T-cell (primary cell): ENCODE measurements at places on chromosomes 4 and X.

DNA sequence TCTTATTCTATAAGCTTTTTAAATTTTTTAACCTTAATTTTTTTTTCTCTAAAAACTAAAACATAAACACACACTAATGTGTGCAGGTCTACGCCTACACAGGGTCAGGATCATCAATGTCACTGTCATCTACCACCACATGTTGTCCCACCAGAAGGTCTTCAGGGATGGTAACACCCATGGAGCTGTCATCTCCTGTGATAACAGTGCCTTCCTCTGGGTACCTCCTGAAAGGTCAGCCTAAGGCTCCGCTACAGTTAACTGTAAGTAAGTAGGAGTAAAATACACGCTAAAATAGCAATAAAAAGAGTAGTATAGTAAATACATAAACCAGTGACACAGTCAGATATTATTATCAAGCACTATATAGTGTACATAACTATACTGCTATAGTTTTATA, 45.9 kb upstream of the GPRIN3 start:
- DNase-seq, result no peak

- no peak for DNase-seq
Observed at GRCh38 chrX:14003876-14004425, 25.7 kb downstream of the GEMIN8 start.

GRCh38 chrX:148914783-148915182, 414.4 kb downstream of the AFF2 start:
- DNase-seq, result no peak

- DNase-seq, result no peak
Observed at GRCh38 chr4:17758485-17758884, 22.9 kb downstream of the FAM184B start.

DNA sequence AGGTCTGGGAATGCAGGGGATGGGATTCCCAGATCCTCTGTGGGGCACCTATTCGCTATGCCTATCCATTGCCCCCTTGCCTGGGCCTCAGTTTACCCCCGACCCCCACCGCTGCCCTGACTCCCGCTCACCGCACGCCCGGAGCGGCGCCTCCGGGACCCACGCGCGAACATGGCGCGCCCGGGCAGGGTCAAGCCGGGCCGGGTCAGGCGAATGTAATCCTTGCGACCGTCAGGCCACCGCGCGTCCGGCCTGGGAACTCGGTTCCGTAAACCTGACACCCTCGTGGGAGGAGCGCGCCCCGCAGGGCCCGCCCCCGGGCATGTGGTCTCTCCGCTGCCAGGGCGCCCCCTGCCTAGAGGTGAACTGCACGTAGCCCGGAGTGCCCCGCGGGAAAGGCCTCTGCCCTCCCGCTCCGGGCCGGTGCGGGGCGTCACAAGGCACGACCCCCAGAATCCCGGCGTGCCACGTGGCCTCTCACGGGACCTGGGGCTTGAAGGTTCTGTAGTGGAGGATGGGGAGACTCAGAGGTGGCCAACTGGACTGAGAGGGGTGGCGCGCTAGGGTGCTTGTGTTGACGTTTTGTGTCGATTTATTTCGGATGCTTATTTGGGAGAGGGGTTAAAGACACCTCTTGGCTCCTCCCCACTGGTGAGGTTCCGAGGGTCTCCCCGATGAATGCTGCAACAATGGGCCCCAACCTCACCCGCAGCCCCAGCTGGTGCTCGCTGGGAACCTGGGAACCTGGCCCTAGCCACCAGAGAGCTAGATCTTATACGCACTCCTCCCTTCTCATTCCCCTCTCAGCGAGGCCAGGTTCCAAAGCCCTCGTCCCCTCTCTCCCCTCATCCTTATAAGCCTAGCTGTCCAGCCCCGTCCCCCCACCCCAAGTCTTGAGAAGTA, at the start of gene PRICKLE3:
PRICKLE3 (minus strand) TSS at position 249 of the 903 bp plus-strand sequence; CDS start at position 173, 76 bp downstream.
- DNase-seq, result peak; percentile 53

DNA sequence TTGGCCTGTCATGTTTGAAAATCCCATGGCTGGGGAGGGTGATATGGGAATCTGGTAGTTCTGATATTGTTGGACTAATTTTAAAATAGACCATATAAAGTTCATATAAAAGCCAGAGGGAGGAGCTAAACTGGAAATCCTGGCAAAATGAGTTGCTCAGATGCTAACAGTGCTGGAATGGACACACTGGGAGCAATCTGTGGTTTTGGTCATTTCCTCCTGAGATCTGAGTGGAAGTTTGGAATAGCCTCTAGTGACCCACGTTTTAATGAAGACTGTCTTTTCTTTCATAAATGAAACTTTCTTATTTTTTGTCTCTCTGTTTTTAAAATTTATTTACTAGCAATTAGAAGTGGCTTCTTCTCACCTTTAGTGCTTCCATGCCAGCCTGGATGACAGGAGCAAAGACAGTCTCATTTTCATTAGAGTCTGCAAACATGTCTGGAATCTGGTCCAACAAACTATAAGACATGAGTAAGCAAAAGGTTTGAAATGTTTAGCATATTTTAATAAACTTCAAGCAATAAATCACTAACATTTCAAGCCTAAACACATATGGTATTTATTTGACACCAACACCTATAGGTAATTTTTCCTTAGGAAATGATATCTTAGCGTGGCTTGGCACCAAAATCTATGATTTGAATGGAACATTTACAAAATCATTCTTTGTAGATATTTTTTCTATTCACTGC, 66.6 kb downstream of the METTL14 start:
- DNase-seq, result no peak

DNA sequence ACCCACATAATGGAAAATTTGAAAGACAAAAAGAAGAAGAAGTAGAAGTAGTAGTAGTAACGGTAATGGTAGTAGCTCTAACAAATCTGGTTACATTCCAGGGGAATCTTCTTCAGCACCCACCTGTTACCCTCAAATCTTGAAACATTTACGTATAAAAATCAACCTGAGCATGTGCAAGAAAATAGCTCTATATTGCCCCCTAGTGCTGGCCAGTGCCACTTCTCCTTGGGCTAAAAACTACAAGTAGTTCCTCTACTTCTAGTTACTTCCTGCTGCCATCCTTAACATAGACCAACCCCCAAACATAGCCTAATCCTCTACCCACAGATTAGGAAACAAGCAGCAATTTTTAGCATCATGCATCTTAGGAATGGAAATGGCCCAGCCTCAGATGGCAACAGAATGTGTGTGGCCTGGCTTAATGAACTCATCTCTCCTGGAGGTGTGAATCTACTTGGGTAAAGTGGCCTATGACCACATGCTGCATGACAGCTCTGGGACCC, 3.1 kb downstream of the PDGFC start:
- no peak for DNase-seq

- no peak for DNase-seq
Observed at GRCh38 chr4:155954939-155955338, 1.3 kb upstream of the CTSO start.

- no peak for DNase-seq
Observed at GRCh38 chr4:152094970-152095700, 334.3 kb upstream of the GATB start.

DNA sequence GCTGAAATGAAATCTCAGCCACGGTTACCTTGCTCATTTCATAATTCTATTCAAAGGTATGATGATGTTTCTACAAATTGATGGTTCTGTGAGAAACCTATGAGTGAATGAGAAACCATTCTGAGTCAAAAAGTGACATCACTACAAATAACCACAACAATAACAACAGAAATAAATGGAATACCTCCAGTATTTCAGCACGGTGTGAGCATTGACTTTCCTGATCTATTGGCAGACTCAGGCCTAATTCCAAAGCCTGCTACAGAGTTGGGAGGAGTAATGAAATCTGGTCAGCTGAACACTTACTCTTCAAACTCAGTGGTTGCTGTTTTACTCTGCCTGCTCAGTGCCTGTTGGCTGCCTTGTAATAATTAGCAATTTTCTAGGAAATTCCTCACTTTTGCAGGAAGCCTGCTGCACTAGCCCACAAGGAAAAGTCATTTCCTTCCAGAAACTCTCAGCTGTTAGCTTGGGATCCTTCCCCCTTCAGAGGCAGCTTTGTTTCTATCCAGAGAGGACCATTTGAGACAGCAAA, 18.8 kb upstream of the SYNPO2 start:
- no peak for DNase-seq

- DNase-seq, result no peak
Observed at GRCh38 chr4:153564630-153565525, 98.7 kb downstream of the TMEM131L start.

DNA sequence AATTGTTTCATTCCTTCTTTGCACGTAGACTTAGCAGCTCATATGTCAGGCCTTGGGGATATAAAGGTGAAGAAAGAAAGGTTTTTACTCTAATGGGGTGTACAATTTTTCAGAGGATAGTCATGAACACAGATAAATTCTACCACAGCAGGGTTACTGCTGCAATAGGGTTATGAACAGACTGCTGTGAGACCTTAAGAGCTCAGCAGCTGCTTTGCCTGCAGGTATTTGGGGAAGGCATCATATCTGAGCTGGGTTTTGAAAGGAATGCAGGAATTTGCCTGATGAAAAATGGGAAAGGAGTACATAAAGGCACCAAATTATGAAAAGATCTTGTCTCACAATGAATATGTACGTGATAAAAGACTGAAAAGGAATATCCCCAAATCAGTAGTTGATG, 128.9 kb downstream of the CEP135 start:
- no peak for DNase-seq

DNA sequence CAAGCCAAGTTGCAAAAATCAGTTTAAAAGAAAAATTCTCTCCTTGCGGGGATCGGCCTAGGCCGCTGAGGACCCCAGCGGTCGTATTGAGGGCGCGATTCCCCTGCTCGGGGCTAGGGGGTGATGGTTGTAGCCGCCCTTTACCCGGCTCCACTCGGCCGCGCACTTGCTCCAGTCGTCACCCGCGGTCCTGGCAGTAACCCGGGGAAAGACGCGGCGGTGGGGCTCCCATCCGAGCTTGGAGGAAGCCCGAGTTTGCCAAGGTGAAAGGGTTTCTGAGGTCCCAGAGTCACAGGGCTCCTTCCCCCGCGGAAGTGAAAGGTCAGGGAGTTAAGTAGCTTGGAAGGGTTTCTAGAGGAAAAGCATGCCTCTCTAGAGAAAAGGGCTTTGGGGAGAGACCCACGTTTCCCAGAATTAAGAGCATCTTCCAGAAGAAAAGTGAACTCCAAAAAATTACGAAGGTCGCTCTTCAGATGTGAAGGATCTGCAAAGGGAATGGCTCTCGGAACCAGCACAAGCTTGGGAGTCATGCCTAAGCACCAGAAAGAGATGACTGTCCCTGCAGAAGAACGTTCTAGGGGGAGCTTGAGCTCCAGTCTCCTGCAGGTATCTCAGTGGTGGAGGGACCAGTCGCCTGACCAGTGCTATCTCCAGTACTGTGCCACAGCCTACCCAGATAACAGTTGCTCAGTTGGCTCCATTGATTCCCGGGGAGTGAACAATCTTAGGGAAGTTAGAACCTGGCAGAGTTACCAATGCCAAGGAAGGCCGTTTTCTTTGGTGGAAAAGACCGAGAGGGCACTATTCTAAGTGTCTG, 875 bp downstream of the LAP3 start:
- no peak for DNase-seq

DNA sequence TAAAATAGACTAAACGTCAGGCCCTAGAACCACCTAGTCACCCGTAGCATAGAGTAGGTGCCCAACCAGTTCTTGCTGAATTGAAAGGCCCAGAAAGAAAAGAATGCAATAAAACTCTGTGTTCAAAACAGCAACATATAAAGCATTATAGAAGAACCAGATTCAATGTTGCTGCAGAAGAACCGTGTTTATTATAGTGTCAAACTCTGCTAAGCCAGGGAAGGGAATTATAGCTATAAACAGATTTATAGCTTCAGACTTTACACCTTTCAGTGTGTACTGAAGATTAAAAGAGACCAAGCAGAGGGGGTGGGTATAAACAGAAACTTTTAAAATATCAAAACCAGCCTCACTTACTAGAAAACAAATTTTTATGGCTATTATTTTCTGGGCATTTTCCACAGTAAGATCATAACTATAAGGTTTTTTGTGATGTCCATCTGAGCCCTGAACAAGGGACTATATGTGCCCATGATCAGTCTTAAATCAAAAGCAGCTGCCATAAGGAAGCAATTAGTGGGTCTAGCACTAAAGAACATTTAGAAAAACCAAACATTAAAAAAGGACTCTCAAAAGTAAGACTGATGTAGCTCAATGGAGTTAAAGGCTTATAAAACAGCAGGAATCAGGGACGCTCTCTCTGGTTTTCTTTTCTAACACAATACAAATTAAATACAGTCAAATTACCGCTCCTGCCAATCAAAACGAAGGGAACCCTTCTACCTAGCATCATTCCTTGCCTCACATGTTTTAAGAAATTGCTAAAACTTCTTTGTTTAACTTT, 219.7 kb upstream of the ETNPPL start:
- DNase-seq, result no peak

DNA sequence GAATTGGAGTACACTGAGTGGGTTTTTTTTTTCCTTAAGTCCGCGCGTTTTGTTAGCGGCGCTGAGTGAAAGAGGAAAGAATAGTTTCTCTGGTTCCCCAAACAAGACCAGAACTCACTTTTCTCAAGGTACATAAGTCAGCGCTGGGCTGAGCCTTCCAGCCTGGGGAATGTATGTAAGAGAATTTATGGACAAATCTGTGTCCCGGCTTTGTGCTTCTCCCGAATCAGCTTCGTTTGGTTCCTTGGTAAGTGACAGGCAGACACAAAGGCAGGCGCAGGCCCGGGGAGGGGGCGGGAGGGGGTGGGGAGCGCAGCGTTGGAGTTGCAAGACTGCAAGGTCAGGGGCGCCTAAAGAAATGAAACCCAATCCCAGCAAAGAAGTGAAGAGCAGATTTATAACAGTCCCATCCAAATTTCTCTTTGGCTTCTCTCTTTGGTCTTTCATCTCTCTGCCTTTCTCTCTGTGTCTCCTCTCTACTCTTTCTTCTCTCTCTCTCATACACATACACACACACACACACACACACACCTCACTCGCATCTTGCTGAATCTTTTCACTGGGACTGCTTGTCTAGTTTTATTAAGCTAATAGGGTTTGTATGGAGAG, 981 bp downstream of the TET2 start:
- no peak for DNase-seq

DNA sequence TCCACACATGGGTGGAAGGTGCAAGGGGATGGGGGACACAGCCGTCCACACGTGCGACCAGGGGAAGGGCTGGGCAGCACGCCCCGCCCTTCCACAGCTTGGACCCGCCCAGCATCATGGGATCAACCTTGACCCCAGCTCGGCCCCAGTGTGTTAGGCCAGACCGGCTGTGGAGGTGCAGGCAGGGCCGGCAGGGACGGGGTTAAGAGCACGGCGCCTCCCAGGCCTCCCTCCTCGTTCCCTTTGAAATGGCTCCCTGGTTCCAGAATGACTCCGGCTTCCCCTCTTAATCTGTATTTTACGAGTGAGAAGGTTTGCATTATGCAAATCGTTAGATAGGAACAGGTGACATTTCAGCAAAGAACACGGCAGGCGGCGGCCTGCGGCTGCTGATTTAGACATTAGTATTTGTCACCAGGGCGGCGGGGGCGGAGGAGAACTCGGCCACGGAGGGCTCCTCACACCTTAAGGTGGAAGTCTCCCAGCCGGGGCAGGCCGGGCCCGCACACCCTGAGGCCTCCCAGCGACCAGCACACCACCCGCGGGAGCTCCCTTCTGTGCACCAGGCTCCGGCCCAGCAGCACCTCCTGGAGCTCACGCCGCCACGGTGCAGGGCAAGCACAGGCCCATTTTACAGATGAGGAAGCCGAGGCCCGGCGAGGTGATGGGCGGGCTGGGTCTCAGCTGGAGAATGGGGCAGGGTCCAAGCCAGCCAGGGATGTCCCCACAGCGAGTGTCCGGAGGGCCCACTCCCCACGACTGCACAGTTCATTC, 116.1 kb downstream of the FAM53A start:
- DNase-seq, result no peak
